Effector memory CD8-positive, alpha-beta T cell (primary cell): ENCODE measurements at places on chromosomes 12 and 14.

DNA sequence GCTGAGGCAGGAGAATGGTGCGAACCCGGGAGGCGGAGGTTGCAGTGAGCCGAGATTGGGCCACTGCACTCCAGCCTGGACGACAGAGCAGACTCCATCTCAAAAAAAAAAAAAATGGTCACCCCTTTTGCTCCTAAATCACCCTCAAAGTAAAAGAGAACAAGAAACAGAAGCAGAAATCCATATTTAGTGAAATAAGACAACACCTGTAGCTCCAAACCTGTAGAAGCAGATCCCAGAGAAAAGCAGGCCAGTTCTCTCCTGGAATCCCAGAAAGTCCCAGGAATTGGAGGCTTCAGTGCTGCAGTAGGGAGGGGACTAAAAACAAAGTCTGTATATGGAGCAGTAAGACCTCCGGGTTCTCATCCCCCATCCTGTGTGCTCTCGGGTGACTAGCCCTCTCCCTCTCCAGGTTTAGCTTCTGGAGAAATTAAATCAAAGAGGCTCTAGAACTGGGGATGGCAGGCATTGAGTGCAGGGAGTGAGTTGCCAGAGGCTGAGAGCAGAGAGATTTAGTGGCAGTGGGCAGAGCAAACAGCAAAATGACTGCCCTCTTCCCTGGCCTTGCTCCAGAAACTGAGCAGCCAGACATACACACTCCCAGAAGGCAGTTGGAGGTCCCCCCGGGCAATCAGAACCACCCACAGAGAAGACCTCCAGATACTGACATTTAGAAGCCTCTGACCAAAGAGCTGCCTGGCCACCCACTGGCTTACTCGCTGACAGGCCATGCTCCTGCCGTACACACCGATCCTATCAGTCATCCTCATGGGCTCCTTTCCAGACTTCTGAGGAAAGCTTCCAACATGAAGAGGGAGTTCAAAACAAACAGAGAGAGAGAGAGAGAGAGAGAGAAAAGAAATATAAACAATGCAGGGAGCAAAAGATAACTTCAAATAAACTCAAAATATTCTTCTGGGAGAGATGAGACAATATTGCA is 6.3 kb upstream of the MLXIP start:
- no peak for DNase-seq
- H3K27me3 ChIP-seq: no peaks in the 10 kb centered on the region
- peaks cover 9% of the 10 kb centered on the region for H3K4me1 ChIP-seq
- no peaks in the 10 kb centered on the region for H3K36me3 ChIP-seq

DNA sequence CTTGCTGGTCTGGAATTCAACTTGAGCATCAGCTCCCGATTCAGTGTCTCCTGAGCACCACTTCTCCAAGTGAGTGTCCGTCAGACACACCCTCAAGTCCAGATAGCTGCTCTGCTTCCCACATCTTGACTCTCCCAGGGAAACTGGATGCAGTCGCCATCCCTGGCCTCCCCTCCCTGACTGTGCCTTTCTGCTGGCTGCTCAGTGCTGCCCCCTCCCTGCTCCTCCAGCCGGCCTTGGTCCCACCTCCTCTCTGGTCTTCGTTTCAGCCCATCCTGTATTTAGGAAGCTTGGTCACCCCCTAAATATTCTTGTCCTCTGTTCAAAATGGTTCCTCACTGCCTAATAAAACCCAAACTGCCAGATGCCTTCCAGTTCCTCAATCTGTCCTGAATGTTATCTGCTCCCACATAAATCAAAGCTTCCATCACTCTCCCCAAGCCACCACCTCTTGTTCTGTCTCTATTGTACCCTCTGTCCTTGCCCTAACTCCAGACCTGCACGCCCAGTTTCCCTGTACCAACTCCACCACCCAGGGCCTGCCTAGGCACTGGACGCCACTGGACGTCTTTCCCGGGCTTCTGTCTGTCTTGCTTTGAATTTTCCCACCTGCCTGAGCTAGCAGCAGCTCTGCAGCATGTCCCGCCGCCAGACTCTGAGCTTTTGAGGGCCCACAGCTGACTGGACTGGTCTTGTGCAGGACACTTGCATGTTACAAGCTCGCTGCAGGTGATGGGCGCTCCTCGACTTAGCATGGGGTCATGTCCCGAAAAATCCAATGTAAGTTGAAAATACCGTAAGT is 33.8 kb downstream of the CCDC92 start:
- DNase-seq: no peak
- H3K27me3 ChIP-seq: no peaks in the 10 kb centered on the region
- H3K36me3 ChIP-seq: peaks cover 13% of the 10 kb centered on the region

- no peak overlapping the region for H3K4me3 ChIP-seq
- no peaks in the 10 kb centered on the region for H3K36me3 ChIP-seq
- H3K27ac ChIP-seq: no peak overlapping the region
- no peaks in the 10 kb centered on the region for H3K27me3 ChIP-seq
These were observed 91.5 kb downstream of the TBX5 start for GRCh38 chr12:114314403-114314802.

DNA sequence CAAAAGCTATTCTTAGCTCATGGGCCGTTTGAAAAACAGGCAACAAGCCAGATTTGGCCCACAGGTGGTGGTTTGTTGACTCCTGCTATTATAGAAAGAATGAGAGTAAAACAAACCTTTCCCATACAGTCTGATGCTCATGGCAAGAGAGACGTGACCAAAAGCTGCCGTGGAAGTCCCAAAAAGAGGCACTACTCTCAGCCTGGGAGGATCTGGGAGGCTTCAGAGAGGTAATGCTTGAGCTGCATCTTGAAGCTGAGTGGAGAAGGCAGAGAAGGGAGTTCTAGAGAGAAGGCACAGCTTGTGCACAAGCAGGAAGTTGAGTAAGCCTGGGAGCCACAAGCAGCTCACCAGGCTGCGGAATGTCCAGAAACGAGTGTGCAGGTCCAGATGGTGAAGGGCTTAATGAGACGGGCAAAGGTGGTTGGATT is 9.6 kb downstream of the PLXNC1 start:
- no peaks in the 10 kb centered on the region for H3K36me3 ChIP-seq
- H3K4me3 ChIP-seq: peak overlapping the region; percentile 13
- DNase-seq: no peak
- H3K27me3 ChIP-seq: no peaks in the 10 kb centered on the region
- no peak overlapping the region for H3K27ac ChIP-seq

DNA sequence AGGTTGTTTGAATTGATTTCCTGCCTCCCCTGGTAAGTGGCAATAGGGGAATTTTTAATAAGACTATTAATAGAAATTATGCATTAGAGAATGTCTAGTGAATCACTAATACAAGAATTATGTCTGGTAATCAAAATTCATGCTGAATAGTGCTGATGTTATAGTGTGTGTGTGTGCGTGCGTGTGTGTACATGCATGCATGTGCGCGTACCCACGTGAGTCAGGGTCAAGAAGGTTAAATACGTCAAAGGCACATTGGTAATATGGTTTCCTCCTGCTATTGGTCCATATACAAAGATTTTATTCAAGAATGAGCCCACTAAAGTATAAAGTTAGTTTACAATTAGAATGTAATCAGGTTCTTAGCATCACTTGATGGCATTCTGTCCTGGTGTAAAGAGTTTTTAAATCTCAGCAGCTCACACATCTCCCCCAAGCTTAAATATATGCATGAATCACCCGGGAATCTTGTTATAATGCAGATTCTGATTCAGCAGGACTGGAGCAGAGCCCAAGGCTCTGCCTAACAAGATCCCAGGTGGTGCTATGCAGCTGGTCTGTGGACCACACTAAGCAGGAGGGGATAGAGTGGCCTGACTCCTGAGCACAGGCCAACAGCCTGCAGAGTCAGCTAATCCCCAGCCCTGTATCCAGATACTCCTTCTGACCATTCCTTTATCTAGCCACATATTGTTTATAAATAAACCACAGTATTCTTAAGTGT is 43.9 kb downstream of the TTC9 start:
- no peaks in the 10 kb centered on the region for H3K36me3 ChIP-seq
- H3K27me3 ChIP-seq: no peaks in the 10 kb centered on the region
- H3K4me1 ChIP-seq: no peaks in the 10 kb centered on the region
- no peak overlapping the region for H3K27ac ChIP-seq
- H3K4me3 ChIP-seq: no peak overlapping the region

DNA sequence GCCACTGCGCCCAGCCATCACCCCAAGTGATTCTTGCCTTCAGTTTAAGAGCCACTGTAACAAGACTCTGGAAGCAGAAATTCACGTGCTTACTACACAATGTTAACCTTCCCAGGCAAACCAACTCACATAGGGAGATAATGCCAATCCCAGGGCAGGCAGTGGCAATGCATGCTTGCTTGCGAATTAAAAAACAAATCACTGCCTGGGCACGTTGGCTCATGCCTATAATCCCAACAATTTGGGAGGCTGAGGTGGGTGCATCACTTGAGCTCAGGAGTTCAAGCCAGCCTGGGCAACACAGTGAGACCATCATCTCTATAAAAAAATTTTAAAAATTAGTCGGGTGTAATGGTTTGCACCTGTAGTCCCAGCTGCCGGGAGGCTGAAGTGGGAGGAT is 37.8 kb upstream of the P2RX4 start:
- H3K4me3 ChIP-seq: no peak overlapping the region
- peaks cover 18% of the 10 kb centered on the region for H3K36me3 ChIP-seq

- H3K27ac ChIP-seq: peak overlapping the region; percentile 92
- H3K36me3 ChIP-seq: peaks cover 37% of the 10 kb centered on the region
- H3K4me1 ChIP-seq: peaks cover 36% of the 10 kb centered on the region
These were observed 18.1 kb upstream of the DIABLO start for GRCh38 chr12:122243965-122244364.
